DMS153 (cell line): ENCODE measurements at places on chromosomes 1 and 21.
A peak's percentile ranks its signal among the peaks of the same experiment; 100 is the strongest.

- DNase-seq, result no peak
Observed at GRCh38 chr1:58047265-58047858, 499.2 kb downstream of the OMA1 start.

DNA sequence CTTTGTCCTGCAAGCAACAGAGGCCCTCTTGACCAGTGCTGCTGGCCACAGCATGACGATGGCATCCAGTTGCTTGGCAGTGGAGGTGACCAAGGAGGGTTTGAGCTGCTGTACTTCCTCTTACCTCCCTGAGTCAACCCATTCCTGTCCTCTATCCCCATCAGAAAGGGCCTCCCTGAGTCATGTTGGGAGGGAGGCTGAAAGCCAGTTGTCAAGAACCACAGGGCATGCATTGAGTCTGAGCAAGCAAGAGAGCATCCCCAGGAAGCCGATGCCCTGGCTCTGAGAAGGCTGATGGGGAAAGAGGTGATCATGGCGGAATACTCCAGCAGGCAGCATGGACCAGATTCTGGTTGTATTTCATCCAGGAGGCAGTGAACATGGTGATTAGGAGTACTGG is 69.6 kb downstream of the LACTBL1 start:
- no peak for DNase-seq

GRCh38 chr1:107877092-107877491 is 87.9 kb downstream of the VAV3 start:
- DNase-seq, result peak; percentile 24

GRCh38 chr1:168114845-168115244 is 21.9 kb downstream of the GPR161 start:
- peak; percentile 46 for DNase-seq

DNA sequence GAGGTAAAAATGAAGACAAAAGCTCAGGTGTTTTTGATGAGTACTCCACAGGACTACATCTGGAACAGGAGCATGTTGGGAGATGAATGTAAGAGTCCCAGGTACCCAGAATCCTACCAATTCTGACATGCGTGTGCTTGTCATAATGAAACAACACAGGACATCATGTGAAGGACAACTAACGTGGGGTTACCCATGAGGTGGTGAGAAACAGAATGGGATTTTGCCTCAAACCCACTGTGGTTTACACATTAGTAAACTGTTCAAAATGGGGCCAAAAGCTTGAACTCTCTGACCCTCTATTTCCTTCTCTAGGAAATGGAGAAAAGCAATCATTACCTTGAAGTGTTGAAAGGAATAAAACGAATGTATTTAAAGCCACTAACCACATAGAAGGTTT is 266.2 kb downstream of the RGS7 start:
- DNase-seq, result no peak

DNA sequence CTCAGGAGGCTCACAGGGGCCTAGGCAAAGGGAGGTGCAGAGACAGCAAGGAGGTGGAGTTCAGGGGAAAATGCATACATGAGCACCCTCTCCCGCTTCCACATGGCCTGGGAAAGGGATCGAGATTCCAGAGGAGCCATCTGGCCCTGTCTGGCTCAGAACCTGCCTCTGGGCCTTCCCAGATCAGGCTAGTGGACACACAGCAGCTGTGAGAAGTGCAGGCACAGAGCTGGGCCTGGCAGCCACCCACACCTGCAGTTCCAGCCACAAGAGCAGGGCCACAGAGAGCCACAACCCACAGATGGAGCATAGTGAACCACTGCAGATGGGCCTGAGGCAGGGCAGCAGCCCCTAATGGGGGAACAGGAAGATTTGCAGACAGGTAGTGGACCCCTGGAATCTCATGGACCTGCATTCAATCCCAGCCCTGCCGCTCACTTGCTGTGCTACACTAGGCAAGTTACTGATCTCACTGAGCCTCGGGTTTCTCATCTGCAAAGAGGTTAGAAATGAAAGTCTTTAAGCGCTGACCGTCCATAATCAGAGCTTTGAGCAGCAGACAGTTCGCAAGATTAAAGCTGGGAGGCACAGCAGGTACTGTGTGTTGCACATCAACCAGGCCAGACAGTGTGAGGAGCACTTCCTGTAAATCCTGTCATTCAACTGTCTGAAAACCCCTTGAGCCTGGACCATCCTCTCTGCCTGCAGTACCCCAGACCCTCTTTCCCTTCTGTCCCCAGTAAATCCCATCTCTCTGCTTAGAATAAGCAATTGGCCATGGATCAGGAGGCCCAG is 58.0 kb downstream of the MATN1 start:
- DNase-seq, result no peak

DNA sequence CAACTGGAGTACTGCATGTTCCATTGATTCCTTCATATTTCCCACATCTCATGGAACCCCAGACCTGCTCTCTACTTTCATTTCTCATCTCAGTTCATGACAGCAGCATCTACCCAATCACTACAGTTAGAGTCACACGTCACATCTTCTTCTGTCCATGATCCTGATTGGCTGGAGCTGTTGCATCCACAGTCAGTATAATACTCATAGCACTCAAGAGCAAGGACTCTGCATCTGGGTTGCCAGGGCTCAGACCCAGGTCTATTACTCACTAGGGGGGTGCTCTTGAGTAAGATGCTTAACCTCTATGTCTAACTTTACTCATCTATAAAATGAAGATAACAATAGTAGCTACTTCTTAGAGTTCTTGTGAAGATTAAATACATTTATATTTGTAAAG is 4.4 kb upstream of the XPR1 start:
- DNase-seq, result no peak
